ENCODE measurements at places on chromosomes 6 and 20.

DNA sequence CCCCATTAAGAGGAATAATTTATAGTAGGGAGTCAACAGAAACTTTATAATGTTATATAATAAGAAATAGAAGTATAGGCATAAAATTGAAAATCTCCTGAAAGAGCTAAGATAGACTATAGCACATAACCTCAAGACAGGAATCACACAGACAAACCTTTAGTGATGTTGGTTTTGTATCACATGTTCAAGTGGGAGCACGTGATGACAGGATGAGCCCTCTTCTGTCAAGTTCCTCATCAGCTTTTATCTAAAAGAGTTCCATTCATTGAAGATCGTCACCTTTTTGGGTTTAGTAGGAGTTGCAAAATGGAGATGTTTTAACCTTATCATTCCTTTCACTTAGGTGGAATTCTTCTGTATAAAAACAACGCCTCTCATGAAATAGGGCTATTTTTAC lies 127.0 kb downstream of the MCHR2 start:
- no peak for DNase-seq

- DNase-seq = no peak
These were observed 168.0 kb upstream of the NOX3 start for GRCh38 chr6:155623450-155624178.

GRCh38 chr6:27495386-27496135 lies 22.7 kb upstream of the ZNF184 start:
- DNase-seq = no peak

DNA sequence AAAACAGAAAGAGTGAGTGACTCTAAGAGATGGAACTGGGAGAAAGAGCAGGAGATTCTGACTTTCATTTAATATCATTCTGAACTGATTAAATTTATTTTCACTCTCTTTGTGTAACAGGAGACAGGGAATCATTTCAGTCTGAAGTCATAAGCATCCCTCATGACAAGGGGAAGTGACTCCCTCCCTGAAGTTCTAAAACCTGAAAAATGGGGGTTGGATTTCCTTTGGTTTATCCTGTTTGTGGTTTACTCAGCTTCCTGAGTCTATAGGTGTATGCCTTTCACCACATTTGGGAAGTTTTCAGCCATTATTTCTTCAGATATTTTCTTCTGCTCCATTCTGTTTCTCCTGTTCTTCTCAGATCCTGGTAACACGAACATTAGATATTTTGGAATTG lies 3.4 kb upstream of the FKBP1A start:
- DNase-seq = no peak

GRCh38 chr6:100479179-100480035 lies 14.7 kb upstream of the SIM1 start:
- DNase-seq = no peak

- no peak for DNase-seq
These were observed 62.1 kb downstream of the STK35 start for GRCh38 chr20:2163757-2164156.

- no peak for DNase-seq
These were observed 72.4 kb downstream of the ADGRG6 start for GRCh38 chr6:142374091-142374770.

GRCh38 chr6:136788069-136788902 lies 4.0 kb downstream of the MAP3K5 start:
- DNase-seq = no peak

DNA sequence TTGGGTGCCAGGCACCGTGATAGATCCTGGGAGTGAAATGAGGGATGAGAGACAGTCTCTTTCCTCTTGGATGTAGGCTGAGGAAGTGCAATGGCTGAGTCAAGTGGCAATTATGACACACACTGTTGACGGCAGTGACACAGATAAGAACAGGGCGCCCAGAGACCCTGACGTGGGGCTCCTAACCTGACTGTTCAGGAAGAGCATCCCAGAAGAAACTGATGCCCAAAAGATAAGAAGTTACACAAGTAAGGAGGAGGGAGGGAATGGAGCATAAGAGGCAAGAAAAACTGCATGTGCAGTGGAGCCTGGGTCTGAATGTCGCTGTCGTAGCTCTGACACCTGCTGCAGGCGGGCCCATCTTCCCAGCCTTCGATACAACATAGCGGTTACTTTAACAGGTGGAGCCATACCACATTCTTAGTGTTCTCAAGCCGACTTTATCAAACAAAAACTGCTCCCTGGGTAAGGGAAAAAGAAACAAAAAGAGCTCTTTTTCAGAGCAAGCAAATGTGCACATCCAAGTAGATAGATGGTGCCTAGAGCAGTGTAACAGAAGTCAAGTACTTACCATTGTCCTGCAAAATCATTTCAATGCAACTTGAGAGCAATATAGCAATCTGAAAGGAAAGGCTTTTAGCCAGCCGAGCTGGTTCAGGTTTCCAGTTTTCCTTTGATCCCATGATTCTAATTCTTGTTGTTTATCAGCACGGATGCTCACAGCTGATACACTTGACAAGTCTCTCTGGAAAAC lies 463.9 kb upstream of the JARID2 start:
- no peak for DNase-seq

- no peak for DNase-seq
These were observed 173.3 kb downstream of the CD83 start for GRCh38 chr6:14290772-14291330.

DNA sequence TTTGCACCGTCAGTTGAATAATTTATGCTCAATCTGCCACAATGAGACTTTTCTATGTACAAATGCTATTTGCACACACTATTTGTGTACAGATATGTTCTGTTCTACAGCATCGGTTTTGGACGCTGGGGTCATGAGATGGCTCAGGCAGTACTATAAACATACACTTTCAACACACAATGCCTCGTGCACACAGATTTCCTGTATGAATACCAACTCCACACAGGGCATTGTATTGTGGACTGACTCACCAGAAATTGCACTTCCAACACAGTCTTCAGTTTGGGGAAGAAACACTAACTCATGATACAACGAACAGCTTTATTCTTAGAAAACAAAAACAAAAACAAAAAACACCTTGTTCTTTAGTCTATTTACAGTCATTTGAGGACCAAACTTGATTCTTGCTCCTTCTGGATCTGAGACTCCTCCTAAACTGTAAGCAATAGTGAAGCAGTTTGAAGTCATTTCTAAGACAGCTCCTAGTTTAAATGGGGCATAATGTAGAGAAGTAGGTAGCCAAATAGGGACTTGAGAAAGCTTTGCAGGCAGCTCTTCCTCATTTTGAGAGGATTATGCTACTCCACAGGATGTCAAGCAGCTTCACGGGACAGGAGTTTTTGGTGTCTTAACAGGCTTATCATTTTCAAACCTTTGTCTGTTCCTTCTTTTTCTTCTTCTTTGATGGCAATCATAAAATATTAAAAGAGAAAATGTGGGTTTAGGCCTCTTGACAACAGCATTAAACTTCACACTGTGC lies 33.7 kb downstream of the GJA10 start:
- DNase-seq = no peak

- no peak for DNase-seq
These were observed 247.9 kb downstream of the ERMARD start for GRCh38 chr6:169999367-169999766.

- no peak for DNase-seq
These were observed 144.4 kb downstream of the ADGRG6 start for GRCh38 chr6:142446168-142446567.

DNA sequence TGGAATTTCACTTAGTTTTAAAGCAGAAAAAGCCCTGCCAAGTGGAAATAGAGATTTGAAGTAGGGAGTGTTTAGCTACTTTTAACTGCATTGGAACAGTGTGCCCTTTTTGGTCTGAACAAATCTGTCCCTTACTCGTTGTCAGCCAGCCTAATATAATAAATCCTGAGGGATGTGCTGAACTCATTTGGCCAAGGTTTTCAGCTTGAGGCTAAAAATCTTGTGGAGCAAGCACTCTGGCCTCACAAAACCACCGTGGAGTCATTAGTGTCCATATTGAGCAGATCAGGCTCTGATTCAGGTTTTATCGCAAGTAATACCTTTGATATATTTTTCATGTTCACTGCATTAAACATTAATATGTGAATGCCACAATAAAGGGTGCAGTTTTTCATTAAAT lies 383.5 kb downstream of the FRK start:
- no peak for DNase-seq

- DNase-seq = no peak
These were observed 91.9 kb downstream of the TNFAIP3 start for GRCh38 chr6:137958811-137959565.

GRCh38 chr6:170187669-170188566 lies 103.0 kb downstream of the DLL1 start:
- no peak for DNase-seq

DNA sequence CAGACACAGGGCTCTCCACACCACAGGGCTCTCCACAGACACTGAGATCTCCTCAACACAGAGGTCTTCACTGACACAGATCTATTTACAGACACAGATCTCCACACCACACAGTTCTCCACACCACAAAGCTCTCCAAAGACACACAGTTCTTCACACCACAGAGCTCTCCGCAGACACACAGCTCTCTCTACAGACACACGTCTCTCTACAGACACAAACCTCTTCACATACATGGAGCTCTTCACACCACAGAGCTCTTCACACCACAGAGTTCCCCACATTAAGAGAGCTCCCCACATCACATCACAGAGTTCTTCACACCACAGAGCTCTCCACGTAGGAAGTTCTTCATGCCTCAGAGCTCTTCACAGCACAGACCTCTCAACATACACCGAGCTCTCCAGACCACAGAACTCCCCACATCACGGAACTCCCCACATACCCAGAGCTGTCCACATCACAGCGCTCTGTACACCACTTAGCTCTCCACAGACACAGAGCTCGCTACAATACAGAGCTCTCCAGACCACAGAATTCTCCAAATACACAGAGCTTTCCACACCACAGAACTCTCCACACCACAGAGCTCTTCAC lies 53.9 kb downstream of the ERMARD start:
- no peak for DNase-seq

GRCh38 chr20:18250217-18250616 lies 38.1 kb upstream of the ZNF133 start:
- DNase-seq = no peak

GRCh38 chr6:136775548-136775947 lies 16.7 kb downstream of the MAP3K5 start:
- DNase-seq = no peak

- no peak for DNase-seq
These were observed 600.6 kb upstream of the CHD6 start for GRCh38 chr20:42218621-42219374.

- no peak for DNase-seq
These were observed 65.0 kb downstream of the MRPL14 start for GRCh38 chr6:44062105-44062770.

DNA sequence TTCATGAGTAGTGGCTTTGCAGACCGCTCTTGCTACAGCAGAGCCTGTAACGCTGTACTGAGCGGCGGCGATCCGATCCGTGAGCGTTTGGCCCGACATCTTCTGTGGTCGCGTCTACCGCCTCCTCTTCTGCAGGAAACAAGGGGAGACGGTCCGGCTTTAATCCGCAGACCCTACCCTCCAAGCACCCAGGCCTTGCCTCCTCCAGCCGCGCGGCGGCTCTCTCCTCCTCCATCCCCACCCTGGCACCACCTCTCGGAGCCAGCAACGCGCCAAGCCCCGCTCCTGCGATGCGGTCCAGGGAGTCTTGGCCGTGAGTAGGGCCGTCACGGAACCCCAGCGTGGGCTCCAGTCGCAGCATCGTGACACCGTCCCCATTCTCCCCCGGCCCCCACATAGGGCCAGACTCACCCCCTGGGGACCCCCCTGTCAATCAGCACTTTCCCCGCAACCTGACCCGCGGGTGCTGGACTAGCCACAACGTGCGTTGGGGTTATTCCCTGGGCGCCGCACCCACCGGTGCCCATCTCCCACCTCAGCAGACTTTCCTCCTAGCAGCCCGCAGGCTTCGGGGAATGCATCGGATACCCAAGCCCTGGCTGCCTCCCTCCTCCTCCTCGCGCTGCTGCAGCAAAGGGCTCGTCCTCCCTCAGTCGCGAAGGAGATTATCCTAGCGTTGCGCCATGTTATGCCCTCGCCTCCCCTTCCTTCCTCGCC lies 914 bp downstream of the SNAP91 start:
- DNase-seq = no peak

DNA sequence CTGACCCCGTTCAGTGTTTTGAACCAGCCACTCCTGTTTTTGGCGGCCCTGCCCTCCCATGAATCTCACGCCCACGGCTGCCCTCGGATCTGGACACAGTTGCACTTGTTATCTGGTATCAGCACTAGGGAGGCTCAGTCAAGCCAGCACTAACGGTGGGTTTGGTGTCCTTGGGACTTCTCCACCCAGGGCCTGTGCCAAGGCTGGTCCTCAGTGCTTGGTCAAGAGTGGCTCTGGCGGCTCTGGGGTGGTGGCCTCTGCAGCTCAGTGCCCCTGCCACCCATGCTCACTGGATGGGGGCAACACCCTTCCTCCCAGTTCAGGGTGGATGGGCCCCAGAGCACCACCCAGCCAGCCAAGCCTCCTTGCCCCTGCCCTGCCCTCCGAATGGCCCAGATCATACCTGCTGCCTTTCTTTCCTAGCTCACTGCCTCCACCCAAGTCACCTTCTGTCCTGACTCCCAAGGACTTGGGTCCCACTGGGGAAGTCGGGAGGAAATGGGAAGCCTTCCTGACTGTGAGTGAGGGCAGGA lies 54.7 kb downstream of the SSR1 start:
- DNase-seq = no peak

DNA sequence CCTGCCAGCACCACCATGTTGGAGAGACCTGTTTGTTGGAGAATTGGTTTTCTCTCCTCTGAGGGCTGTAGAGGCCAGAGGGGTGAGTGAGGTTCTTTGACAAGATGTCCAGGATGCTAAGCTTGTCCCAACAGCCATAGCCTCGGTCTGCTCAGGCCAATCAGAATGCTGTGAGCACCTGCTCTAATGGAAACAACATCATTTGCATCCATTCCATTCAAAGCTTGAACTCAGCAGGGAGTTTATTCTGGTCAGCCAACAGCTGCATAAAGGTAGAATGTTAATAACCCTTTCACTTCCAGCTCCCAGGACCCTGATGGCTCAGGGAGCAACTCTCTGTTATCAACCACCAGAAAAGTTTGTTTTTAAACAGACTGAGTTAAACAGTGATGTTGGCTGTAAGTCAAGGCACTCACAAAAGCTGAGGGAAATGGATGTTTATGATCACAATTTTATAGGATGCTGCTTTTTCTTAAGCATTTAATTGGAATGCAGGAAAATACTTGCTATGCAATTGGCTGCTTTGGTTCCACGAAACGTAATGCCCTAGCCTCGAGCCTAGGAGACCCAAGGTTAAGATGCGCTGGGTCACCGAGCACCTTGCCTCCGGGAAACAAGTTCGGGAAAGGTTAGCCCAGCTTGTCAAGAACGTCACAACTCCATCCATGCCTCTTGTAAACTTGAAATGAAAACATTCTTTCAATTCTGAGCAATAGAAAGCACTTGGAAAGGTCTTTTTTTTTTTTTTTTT lies 155.2 kb downstream of the NFATC2 start:
- DNase-seq = no peak

- no peak for DNase-seq
These were observed 234.2 kb upstream of the ECI2 start for GRCh38 chr6:4369616-4370015.

DNA sequence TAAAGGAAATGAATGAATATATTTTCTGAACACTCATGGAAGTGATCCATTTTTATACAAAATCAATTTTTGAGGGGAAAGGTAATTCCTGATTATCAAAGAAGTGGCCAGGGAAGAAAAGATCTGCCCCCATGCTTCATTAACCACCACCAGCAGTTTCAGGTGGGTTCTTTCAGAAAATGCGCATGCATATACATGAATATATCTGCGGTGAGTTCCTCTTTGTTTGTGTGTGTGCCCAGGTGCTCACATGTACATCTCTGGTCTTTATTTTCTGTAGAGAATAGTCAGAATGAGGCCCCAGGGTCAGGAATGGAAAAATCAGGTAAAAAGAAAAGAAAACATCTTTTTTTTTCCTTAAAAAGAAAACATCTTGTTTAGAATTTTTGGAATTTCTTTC lies 88.4 kb downstream of the SGK1 start:
- no peak for DNase-seq

All from T-helper 1 cell (primary cell).